ENCODE measurements at places on chromosomes 4 and X.
A peak's percentile ranks its signal among the peaks of the same experiment; 100 is the strongest.

- no peak overlapping the region for H3K4me3 ChIP-seq
- peaks cover 18% of the 10 kb centered on the region for H3K27me3 ChIP-seq
- no peak overlapping the region for H3K27ac ChIP-seq
Measured at GRCh38 chr4:1584498-1584897, 99.6 kb downstream of the FAM53A start.

- peak overlapping the region; percentile 89 for H3K27ac ChIP-seq
- no peaks in the 10 kb centered on the region for H3K27me3 ChIP-seq
- DNase-seq: no peak
- peaks cover 2% of the 10 kb centered on the region for H3K36me3 ChIP-seq
- peaks cover 69% of the 10 kb centered on the region for H3K4me1 ChIP-seq
Measured at GRCh38 chr4:184648313-184649025, 778 bp downstream of the CASP3 start.

GRCh38 chr4:5052204-5052702 is 973 bp downstream of the STK32B start:
- DNase-seq: peak; percentile 79
- no peaks in the 10 kb centered on the region for H3K27me3 ChIP-seq
- peak overlapping the region; percentile 94 for H3K4me3 ChIP-seq
- peaks cover 5% of the 10 kb centered on the region for H3K36me3 ChIP-seq

- peaks cover 65% of the 10 kb centered on the region for H3K27me3 ChIP-seq
- no peaks in the 10 kb centered on the region for H3K4me1 ChIP-seq
- DNase-seq: no peak
- H3K27ac ChIP-seq: no peak overlapping the region
- H3K4me3 ChIP-seq: no peak overlapping the region
- no peaks in the 10 kb centered on the region for H3K36me3 ChIP-seq
Measured at GRCh38 chr4:183012879-183013729, 86.0 kb upstream of the WWC2 start.

DNA sequence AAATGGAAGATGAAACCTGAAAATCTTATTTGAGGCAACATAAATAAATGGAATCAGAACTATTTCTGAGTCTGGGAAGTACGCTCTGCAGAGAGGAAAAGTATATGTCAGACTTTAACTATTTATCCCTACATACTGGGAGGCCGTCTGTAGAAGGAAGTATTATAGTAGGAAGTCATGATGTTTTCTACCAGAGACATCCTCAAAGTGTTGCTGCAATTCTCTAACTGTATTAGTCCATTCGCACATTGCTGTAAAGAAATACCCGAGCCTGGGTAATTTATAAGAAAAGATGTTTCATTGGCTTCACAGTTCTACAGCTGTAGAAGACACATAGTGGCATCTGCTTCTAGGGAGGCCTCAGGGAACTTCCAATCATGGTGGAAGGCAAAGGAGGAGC is 88.7 kb upstream of the TBL1X start:
- H3K27ac ChIP-seq: no peak overlapping the region
- peaks cover 5% of the 10 kb centered on the region for H3K27me3 ChIP-seq
- no peak overlapping the region for H3K4me3 ChIP-seq

- no peak overlapping the region for H3K4me3 ChIP-seq
- H3K4me1 ChIP-seq: peaks cover 2% of the 10 kb centered on the region
- peaks cover 15% of the 10 kb centered on the region for H3K36me3 ChIP-seq
- no peak overlapping the region for H3K27ac ChIP-seq
- H3K27me3 ChIP-seq: no peaks in the 10 kb centered on the region
Measured at GRCh38 chr4:120749445-120750151, 172.9 kb downstream of the PRDM5 start.

DNA sequence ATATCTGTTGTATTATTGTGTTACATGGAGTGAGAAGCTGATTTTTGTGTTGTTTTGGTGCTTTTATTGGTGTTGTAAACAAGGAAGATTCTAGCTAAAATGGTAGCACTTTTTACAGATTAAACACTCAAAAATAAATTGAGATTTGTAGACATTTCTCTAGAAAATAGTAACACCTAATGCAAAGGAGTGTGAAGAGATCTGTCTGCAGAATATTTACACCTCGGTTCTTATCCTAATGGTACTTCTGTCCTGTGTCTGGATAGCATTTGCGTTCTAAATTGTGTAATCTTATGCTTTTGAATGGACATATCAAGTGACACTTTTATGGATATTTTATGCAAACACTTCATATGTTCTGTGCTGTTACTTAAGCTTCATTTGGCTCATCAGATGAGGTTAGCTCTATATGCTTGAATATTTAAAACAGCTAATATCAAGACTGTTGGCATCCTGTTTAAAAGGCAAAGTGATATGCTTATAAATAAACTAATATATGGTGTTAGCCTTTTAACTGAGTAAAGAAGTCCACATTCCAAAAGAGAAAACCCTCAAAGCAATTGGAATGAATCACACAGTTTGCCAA is 6.0 kb downstream of the PCDH7 start:
- DNase-seq: no peak
- peaks cover 29% of the 10 kb centered on the region for H3K36me3 ChIP-seq
- H3K27ac ChIP-seq: peak overlapping the region; percentile 74
- no peaks in the 10 kb centered on the region for H3K27me3 ChIP-seq

DNA sequence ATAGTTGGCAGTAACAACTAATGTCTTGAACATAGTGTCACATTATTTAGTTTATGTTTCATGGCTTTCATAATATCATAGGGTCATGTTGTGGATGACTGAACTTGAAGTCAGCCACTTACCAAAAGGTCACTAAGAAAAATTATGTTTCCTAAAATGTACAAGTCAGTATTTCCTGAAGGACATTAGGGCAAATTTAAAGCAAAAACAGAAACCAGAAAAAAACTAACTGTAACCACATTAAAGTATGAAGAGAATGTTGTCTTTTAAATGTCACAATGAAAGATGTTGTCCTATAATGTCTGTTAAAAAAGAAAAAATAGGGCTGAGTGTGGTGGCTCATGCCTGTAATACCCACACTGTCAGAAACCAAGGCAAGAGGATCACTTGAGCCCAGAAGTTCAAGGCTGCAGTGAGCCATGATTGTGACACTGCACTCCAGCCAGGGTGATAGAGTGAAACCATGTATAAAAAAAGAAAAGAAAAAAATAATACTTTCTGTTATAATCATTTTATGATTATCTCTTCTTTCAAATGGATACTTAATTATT is 55.8 kb downstream of the HHIP start:
- peaks cover 36% of the 10 kb centered on the region for H3K4me1 ChIP-seq
- no peak overlapping the region for H3K4me3 ChIP-seq
- H3K27me3 ChIP-seq: no peaks in the 10 kb centered on the region

DNA sequence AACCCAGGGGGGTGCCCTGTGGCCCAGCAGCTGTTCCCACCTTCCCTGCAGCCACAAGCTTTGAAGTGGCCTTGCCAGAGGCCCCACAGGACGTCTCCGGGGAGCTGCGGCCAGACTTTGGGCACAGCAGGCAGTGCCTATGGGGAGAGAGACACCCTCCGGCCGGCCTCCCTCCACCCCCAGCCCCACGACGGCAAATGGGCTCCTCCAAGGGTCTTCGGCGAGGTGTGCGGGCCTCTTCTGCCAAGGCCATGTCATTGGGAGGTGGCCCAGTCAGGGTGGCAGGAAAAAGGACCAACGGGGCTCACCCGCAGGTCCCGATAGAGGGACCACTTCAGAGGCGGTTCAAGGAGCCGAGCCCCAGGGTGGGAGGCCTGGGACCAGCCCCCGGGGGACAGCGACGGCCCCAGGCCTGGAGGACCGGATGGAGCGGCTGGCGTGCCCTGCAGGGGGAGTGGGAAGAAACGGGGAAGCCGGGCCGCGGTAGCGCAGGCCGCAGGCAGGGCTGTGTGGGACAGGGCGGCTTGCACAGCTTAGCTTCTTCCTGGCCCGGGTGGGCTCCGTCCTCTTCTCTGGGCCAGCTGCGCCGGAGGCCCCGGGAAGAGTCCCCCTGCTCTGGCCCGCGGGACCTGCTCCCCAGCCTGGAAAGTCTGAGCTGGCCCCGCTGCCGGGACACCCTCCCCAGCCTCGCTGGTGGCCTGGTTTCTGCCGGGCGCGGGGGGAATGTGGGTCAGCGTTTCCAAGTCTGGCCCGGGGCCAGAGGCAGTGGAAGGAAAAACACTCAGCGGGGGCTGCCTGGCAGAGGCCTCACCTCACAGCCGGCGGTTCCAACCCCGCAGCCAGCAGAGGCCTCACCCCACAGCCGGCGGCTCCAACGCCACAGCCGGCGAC is 21.9 kb upstream of the SPON2 start:
- no peak overlapping the region for H3K4me3 ChIP-seq
- H3K27me3 ChIP-seq: peaks cover 3% of the 10 kb centered on the region
- peak; percentile 88 for DNase-seq
- H3K36me3 ChIP-seq: peaks cover 3% of the 10 kb centered on the region
- H3K4me1 ChIP-seq: peaks cover 39% of the 10 kb centered on the region
- H3K27ac ChIP-seq: peak overlapping the region; percentile 41

DNA sequence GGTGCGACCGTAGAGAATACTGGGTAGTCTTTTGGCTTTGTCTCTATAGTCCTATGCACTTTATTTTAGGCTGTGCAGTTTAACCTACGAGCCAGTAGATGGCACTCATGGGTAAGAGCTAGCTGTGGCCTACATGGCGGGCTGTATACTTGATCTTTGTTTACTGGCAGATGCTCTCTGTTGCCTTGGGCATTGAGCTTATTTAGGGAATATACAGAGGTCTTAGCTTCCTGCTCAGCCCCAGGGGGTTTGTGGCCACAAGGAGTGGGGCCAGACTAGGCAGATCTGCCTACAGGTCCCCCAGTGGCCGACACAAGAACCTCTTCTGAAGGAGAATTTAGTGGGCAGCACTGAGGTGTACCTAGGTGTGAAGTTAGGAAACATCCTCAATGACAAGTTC is 227.6 kb upstream of the HDX start:
- no peak overlapping the region for H3K27ac ChIP-seq
- no peaks in the 10 kb centered on the region for H3K36me3 ChIP-seq
- no peaks in the 10 kb centered on the region for H3K4me1 ChIP-seq
- H3K27me3 ChIP-seq: no peaks in the 10 kb centered on the region

DNA sequence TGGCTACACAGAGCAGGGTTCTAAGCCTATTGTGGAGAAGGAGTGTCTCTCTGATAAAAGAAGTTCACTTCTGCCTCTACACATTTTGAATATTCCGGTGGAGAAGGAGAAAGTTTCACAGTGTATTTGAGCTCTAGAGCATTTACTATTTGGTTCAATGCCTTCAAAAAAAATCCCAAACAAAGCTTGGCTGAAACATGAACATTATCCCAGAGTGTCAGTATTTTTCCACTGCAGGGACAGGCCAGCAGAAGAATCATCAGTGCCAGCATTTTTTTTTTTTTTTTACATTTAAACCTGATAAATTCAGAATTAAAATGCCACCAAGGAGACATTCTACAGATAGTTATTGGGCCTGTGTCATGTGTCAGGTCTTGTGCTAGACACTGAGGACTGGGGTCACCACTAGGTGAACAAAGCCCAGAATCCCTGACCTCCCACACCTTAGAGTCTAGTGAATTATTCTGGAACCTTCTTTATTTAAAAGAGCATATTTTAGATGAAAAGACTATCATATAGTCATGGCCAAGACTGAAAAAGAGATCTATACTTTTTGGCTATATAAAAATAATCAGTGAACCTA is 48.0 kb upstream of the NAP1L5 start:
- DNase-seq: no peak
- H3K4me3 ChIP-seq: no peak overlapping the region
- peaks cover 21% of the 10 kb centered on the region for H3K4me1 ChIP-seq
- no peak overlapping the region for H3K27ac ChIP-seq
- H3K27me3 ChIP-seq: no peaks in the 10 kb centered on the region

DNA sequence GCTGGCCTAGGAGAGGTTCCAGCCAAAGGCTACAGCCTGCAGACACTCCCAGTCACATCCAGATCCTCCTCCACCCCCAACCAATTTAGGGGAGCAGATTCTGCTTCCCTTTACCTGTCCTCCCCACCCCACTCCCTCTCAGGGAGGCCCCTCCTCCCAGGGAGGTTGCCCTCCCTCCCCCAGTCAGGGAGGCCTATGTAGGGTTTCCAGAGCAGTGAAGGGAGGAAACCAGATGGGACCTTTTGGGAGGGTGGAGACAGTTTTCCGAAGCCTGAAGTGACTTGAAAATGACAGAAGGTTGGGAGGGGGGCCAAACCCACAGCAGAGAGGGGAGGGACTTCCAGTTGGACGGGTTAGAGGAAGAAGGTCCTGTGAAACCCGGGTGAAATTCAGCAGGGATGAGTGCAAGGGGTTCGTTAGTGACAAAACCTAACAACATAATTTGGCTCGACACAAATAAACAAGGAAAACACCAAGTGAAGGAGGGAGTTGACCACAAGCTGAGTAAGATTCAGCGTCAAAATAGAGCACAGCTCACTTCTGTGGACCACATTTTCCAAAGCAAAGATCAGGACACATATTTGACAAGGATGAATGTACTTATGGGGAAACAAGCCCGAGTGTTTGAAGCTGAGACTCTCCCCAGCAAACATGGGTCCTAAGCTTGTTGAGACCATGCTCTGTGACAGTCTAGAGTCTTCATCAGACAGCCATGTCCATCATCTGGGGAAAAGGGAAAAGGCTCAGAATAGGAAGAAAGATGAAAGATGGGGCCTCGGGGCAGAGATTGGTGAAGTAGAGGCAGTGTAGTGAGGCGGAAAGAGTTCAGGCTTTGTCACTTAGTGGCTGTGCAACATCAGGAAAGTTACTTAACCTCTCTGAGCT is 46.4 kb downstream of the PRPS1 start:
- no peak for DNase-seq
- peaks cover 57% of the 10 kb centered on the region for H3K4me1 ChIP-seq
- peak overlapping the region; percentile 98 for H3K27ac ChIP-seq
- no peaks in the 10 kb centered on the region for H3K36me3 ChIP-seq

DNA sequence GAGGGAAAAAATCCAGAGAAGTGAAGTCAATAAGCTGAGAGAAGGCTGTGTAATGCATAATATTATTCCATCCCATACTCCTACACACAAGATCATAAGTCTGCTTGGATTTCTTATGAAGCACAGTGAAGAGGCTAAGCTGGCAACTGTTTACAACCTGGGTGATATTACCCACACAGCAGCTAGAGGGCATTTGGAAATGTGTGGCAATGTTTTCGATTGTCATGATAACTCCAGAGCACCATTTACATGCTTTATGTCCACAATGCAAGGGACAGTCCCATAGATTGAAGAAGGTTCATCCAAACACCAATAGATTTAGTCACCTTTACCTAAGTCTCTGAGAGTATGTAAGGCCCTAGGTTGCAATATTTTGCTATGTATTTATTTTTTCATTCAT is 412.2 kb downstream of the PPP3CA start:
- no peak overlapping the region for H3K4me3 ChIP-seq
- no peak overlapping the region for H3K27ac ChIP-seq
- H3K27me3 ChIP-seq: peaks cover 6% of the 10 kb centered on the region
- no peak for DNase-seq
- no peaks in the 10 kb centered on the region for H3K36me3 ChIP-seq
- peaks cover 5% of the 10 kb centered on the region for H3K4me1 ChIP-seq

All from osteocyte (in vitro differentiated cells).